ENCODE measurements at places on chromosomes 5 and 9.

- no peak for DNase-seq
Observed at GRCh38 chr9:75385236-75385635, 296.9 kb downstream of the OSTF1 start.

DNA sequence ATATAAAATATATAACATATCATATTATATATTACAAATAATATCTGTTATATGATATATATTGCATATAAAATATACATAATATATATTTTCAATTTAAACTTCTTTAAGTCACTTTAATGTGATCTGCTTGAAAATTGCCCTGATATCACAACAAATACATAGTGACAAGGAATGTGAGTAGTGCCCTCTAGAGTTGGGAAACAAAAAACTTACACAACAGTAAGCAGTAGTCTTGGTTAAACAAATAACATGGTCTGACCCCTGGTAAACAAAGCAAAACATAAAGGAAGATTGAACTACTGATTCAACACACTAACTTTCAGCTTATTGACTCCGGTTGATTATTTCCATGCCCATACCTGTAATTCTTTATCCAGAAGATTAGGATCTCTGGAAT, 188.3 kb upstream of the NMUR2 start:
- peak; percentile 33 for DNase-seq

DNA sequence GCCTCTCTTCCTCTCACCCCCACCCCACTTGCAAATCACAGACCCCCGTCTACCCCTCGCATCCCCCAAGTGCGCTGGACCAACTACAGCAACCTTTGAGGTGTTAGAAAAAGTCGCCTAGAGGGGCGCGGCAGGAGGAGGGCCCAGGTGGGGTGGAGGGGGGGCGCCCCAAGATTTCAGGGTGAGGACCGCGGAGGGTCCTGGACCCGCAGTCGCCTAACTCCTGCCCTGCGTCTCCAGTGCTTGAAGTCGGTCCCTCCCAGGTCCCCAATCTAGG, 379 bp upstream of the EGFLAM start:
- no peak for DNase-seq

GRCh38 chr9:119639287-119639955, 270.2 kb upstream of the BRINP1 start:
- DNase-seq = no peak

- no peak for DNase-seq
Observed at GRCh38 chr5:77877516-77878355, 101.6 kb upstream of the TBCA start.

DNA sequence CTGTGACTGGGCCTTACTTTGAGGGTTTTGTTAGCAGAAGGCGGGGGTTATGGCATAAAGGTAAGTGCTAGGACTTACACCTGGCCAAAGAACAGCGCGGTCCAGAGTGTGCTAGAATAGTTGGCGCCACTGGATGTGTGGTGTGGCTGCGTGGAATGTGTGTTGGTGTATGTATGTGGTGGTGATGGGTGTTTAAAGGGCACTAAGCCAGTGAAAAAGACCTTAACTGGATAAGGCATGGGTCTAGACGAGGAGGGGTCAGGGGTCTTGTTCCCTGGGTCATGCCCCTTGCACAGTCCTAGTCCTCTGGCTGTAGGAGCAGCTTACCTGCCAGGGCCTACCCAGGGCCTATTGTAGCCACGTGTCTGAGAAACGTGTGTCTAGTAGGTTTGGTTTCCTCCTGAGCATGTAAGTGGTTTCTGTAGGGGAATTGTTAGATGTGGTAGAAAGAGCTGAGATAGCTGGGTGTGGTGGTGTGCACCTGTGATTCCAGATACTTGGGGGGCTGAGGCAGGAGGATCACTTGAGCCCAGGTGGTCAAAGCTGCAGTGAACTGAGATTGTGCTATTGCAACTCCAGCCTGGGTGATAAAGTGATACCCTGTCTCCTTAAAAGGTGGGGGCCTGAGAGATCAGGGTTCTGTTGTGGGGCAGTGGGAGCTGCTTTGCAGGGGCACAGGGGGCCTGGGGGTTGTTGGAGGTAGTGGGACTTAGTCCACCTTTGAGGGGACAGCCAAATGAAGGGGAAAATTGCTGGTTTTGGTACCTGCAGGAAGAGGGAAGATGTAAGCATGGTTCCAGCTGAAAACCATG, 55.2 kb downstream of the HSPA4 start:
- no peak for DNase-seq

GRCh38 chr5:89156226-89156625, 273.2 kb upstream of the MEF2C start:
- DNase-seq = no peak

GRCh38 chr9:76729980-76730737, 34.1 kb upstream of the PCA3 start:
- DNase-seq = no peak

DNA sequence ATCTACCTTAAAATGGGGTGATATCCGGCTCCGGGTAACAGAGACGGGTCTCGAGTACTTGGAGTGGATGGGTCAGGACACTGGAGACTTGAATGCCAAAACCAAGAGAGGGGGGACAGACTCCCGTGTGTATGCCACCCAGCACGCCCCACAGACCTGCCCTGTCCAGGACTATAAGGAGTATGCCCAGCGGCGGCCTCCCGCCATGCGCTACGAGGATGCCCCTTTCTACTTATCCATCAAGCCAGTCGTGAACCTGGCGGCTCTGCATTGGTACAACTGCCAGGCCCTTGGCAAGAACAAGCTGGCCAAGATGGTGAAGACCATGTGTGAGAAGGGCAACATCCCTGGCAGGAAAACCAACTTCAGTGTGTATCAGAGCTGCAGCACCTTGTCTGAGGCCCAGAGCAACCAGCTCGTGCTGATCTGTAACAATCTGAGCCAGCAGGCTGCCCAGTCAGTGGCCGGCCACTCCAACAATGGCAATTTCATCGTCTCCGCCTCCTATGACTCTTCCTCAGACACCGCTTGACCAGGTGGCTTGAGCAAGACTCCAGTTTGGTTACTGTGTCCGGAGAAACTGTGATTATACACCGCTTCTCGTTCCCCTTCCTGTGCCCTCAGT, 99.4 kb downstream of the INIP start:
- no peak for DNase-seq

GRCh38 chr5:146380714-146381113, 42.1 kb downstream of the POU4F3 start:
- no peak for DNase-seq

- no peak for DNase-seq
Observed at GRCh38 chr9:74245866-74246497, 251.2 kb upstream of the RORB start.

GRCh38 chr9:105966834-105967233, 272.5 kb downstream of the TMEM38B start:
- DNase-seq = no peak

GRCh38 chr5:72234265-72234700, 85.8 kb downstream of the MRPS27 start:
- DNase-seq = no peak

DNA sequence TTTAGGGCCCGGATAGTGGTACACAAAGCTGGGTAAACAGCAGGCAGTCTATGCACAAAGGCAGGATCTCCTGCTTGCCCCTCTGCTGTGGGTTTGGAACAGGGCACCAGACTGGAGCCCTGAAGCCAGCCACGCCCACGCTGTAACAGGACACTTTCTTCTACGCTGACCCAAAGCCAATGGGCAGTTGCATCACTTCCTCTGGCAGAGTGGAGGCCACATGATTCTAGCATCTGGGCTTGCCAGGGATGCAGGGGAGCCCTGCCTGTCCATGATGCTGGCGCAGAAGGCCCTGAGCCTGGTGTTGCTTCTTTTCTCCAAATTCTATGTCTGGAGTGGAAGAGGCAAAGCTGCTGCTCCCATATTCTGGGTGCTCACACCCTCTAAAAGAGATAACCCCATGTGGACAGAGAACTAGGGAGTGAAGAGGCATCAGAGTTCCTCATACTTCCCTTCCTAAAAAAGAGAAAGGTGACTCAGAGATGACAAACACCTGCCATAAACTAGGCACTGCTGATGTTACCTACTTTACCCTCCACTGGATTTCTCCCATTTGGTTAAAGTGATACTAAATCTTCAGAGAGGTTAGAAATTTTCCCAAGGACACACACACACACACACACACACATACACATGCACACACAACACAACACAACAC, 260.3 kb upstream of the KLF4 start:
- DNase-seq = peak; percentile 79

DNA sequence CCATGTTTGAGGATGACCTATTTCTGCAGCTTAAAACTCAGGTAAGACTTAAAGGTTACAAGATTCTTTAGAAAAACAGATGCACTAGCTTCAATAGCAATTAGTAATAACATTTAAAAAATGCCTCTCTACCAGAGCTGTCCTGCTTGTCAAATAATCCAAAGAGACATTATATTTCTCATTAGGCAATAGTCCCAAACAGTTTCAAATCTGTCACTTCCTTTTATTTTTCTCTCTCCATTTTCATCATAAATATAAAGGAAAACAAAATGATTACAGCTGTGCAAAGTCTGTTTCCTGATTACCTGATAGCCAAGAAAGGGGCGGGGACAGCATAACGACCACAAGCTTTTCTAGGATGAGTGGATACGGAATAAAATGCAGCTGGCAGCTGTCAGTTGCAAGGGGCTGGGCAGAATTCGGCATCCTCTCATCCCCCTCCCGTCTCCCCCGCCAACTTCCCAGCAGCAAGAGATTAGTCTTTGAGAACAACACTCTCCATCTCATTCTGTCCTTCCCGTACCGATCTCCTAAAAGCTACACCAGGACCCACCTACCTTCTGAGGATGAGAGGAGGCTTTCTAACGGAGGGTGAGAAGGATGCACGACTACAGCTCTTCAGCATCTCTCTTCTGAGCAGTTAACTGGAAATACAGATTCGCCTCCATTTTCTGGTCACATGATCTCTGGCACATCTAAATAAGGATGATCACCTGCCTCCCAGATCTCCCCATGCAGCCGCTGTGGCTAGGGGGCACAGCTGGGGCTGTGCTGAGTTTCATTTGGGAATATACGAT, 72.5 kb upstream of the PCA3 start:
- DNase-seq = no peak

- DNase-seq = no peak
Observed at GRCh38 chr5:149724884-149725283, 5.2 kb upstream of the PPARGC1B start.

DNA sequence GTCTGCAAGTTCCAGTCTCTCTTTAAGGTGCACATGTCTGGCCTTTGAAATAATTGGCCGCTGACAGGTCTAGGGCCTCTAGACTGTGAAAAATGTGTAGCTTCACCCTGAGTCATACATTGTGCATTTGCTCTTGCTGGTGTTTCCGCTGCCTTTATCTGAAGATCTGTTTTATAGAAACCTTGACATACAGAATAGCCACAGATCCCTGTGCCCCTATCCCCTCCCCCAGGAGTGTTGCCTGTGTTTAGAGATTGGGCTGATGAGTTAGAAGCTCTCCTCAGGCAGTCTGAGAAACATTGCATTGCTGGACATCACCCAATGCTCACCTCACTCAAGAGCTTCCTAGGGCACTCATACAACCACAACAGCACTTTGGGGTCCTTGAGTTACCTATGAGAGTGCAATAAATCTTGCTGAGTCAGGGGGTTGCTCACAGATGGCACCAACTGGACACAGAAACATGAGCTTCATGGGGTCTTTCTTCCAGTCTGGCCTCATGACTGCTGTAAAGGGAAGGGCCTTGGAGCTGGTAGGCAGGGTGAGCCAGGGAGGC, 3.8 kb upstream of the ZNF782 start:
- no peak for DNase-seq

- no peak for DNase-seq
Observed at GRCh38 chr9:85030316-85030715, 360.8 kb downstream of the NTRK2 start.

- no peak for DNase-seq
Observed at GRCh38 chr5:32777222-32777621, 66.1 kb downstream of the NPR3 start.

- peak; percentile 59 for DNase-seq
Observed at GRCh38 chr5:159286420-159287035, 23.4 kb downstream of the UBLCP1 start.

GRCh38 chr9:95157481-95158151, 159.9 kb downstream of the FANCC start:
- no peak for DNase-seq

- no peak for DNase-seq
Observed at GRCh38 chr9:97704345-97704677, 7.2 kb upstream of the XPA start.

All from SK-MEL-5 (cell line).